ENCODE measurements at places on chromosomes 16 and 17.

DNA sequence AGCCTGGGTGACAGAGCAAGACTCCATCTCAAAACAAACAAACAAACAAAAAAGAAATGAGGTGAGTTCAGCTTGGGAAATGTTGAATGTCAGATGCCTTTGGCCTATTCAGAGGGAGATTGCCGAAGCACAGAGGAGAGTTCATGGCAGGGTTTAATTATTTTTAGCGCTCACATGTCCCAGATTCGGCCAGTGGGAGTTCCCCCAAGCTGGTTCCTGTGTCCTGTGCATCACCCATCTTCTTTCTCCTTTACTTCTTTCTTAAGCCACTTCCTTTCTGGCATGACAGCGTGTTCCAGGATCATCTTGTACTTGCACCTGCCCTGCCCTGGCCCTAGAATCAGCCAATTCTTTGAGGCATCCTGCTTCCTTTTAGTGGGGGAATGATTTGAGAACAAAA, 9.2 kb downstream of the MPV17L start:
- DNase-seq: no peak

GRCh38 chr16:11800382-11800718, 3.3 kb upstream of the ZC3H7A start:
- DNase-seq: no peak

DNA sequence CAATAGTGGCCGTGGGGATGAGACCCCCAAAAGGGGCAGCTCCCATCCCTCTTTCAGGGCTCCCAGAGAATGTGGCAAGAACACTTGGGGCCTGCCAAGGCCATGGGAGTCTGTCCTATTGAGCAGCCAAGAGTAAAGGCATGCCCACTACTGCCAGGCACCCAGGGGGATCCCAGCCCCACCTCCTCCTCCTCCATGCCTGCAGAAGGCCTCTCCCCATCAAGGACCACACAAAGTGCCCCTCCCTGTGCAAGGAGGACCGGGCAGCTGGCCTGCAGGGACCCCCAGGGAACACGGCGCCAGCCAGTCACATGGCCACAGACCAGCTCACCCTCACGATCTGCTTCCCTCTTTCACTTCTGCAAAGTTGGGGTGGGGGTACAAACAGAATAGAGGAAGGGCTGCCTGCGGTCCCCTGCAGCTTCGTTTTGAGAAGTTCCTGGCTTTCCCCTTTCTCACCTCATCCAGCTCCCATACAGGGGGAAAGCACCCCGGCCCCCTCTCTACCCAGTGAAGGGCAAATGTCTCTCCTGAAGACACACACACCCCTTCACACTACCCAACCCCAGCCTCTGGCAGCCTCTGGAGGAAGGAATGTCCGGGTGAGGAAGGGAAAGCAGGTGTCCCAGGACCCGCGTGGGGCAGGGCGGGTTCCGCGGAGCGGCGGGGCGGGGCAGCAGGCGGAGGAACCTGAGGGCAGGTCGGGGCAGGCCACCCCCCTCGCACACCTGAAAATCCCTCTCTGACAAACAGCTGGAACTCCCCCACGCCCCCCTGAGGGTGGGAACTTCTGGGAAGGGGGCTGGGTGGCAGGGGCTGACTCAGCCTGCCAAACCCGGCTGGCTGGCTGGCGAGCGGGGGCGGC, 2.0 kb downstream of the PPP1R9B start:
- DNase-seq: peak; percentile 64

- DNase-seq: no peak
Measured at GRCh38 chr17:74289688-74290087, 15.7 kb downstream of the DNAI2 start.

DNA sequence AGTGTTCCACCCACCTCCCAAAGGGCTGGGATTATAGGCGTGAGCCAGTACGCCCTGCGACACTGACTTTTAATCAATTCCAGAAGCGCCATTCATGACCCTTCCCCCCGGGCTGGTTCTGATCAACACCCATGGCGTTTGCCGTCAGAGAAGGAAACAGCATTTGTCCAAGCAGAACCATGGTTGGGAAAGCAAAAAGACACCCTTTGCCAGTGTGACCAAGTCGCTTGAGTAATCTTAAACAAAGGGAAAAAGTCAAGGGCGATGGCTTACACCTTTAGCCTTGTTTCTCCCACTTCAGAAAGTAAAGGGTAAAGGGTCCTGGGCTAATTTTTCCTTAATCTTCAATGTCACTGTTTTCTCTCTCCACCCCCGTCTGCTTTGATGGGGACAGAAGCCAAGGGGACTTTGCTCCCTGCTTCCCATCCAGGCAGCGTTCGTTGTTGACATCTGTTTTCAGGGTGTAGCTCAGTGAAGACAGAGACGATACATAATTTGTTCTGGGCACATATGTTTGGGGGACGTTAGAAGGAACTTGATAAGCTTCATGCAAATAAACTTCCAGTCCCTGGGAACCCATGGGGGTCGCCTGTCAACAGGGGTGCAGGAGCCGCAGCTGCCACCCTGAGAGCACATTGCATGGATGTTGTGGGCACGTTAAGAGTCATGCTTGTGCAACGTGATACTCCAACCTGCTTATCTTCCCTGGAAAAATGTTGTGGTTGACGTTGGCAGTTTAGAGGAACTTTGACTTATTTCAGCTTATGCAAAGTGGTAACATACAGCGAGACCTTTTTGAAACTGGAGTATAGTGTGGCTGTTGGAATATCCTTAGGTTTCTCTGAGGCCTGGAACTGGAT, 50.6 kb upstream of the TANGO6 start:
- peak; percentile 67 for DNase-seq

- DNase-seq: no peak
Measured at GRCh38 chr17:67422897-67423296, 45.8 kb downstream of the PITPNC1 start.

Measured in fibroblast of skin of back (primary cell).